Activated T-cell treated with anti-CD3 and anti-CD28 coated beads, Interleukin-2, amount 50 U/mL, for 72 hours (primary cell): ENCODE measurements at places on chromosomes 16 and 17. TPM values are rescaled to one million over a fixed set of nuclear protein-coding genes. Genes with fewer than 3 reads are reported as not detected.

Gene DRC3
- total RNA-seq: 0.43 TPM

Gene C16orf96
- 0.51 TPM for total RNA-seq

Gene GINS2
- 55.6 TPM for total RNA-seq

Gene KCNH6
- total RNA-seq: not detected

Gene KRTAP1-3
- not detected for total RNA-seq

Gene SUPT4H1
- 101 TPM for total RNA-seq

Gene MYO15B
- 102 TPM for total RNA-seq

Gene KRTAP4-1
- not detected for total RNA-seq

Gene SLC6A4
- total RNA-seq: not detected

DNA sequence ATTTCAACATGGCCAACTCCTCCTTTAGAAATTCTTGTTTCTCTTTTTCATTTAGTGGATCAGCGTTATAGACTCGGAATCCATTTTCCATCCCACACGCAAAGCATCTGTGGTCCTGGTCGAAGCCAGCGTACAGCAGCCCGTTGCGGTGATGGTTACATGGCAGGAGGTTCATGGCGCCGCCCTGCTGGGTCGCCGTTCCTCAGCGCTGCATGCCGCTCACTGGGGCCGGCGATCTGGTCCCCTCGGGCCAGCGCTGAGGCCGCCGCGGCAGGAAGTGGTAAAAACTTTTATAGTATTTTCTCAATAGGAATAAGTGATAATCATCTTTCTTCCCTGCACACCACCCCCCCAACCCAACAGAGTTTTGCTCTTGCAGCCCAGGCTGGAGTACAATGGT, 29.9 kb upstream of the RHOT1 start:
- no peak for DNase-seq

DNA sequence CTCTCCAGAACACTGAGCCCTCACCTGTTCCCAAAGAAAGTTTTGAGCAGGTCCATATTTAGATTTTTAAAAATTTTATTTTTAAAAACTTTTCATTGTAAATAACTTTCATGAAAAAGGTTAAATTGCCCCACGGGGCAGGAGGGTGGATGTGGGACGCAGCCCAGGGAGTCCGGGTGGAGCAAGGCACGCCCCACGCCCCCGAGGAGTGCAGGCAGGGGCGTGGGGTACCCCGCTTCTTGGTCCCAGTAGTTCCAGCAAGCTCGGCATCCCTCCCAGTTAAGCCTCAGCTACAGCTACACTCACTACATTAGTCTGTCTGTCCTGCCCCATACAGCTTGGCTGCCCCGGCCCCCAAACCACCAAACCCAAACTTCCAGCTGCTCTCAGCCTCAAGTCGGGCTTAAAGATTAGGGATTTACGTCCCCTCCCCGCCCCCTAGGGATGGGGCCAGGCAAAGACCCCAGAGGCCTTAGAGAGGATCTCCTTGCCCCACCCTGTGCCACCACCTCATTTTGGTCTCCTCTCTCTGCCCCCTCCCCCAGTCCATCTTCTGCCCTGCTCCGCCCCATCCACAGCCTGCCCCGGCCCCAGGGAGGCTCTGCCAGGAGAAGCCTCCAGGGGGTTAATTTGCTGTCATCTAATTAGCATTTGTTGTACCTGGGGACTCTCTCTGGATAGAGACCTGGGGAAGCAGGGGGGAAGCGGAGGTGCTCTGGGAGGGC, 4.6 kb downstream of the FOXJ1 start:
- DNase-seq: no peak

GRCh38 chr17:5378566-5379207, 40.8 kb downstream of the NUP88 start:
- DNase-seq: no peak

- DNase-seq: no peak
Observed at GRCh38 chr16:30901201-30902028, 5.0 kb downstream of the CTF1 start.

DNA sequence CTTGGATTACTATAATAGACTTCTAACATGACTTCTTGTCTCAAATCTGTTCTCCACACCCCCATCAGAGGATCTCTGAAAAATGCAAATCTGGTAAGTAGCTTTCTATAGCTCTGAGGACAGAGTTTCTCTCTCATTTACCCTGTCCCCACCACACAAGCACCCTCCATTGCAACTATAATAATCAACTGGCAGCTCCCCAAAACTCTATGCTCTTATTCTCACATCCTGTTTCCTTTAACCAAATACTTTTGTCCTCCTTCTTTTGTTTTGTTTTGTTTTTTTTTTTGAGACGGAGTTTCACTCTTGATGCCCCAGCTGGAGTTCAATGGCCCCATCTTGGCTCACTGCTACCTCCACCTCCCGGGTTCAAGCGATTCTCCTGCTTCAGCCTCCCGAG, 73.4 kb downstream of the HELZ start:
- DNase-seq: no peak

DNA sequence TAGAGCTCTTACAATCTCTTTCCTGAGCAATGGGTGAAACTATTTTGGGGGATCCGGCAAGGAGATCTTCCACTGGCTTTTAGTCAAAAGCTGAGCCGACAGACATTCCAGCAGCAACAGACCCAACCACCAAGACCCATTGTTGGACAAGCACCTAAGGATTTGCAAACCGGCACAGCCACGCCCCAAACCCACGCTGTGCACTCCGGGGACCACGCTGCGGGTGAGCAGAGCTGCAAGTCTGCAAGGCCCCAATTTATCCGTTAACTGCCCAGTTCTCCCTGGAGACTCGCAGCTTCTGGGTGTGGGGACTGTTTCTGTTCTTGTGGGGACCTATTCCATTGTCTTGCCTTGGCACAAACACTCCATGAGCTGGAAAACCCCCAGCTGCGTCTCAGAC, 45.9 kb downstream of the C16orf95 start:
- DNase-seq: no peak

DNA sequence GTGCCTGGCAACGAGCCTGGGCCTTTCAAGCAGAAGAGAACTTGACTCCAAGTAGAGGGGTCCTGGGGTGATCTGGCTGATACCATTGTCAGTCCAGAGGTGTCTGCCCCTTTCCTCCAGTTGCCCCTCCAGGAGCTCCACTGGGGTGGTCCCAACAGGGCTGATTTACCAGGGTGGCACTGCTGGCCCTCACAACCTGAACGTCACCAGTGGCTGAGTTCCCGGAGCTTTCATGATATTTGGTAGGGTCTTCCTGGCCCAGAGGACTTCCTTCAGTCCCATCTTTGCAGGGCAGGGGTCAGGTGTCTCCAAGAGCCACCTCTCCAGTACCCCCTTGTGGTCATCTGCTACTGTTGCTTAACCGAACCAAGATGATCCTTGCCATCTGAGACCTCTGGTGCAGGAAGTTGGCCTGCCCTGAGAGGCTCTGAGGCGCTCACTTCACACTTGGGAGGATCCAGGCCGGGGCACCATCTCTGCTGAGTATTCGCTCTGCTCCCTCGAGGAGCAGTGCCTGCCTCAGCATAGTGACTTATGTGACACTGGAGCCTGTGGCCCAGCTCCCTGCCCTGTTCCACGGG, 3.5 kb downstream of the LIMD2 start:
- DNase-seq: peak; percentile 45

DNA sequence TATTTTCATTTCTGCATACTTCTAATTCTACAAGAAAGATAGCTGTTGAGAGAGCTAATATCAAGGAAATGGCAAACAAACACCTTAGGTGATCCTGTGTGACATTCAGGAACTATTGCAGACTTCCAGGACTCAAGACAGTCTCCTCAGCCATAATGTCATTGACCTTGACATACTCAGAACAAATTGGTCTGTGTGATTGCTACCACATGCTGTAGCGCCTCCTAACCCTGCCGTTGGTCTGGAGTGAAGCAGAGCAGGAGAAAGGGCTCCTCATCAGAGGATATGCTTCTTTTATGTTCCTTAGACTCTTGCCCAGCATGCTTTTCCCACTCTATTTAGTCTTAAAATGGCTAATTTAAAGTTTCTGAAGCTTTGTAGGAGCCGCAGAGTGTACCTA, 194.2 kb upstream of the TBX2 start:
- DNase-seq: no peak

- DNase-seq: no peak
Observed at GRCh38 chr17:14015271-14015670, 54.0 kb upstream of the COX10 start.

- DNase-seq: no peak
Observed at GRCh38 chr17:9116311-9116835, 95.1 kb downstream of the NTN1 start.

GRCh38 chr17:32279891-32280716, 14.5 kb downstream of the RHBDL3 start:
- no peak for DNase-seq

GRCh38 chr16:81421536-81421935, 23.1 kb upstream of the CMIP start:
- DNase-seq: no peak

- DNase-seq: no peak
Observed at GRCh38 chr17:69936996-69937395, 138.0 kb upstream of the KCNJ16 start.

GRCh38 chr17:2863204-2863603, 67.0 kb downstream of the RAP1GAP2 start:
- DNase-seq: no peak

DNA sequence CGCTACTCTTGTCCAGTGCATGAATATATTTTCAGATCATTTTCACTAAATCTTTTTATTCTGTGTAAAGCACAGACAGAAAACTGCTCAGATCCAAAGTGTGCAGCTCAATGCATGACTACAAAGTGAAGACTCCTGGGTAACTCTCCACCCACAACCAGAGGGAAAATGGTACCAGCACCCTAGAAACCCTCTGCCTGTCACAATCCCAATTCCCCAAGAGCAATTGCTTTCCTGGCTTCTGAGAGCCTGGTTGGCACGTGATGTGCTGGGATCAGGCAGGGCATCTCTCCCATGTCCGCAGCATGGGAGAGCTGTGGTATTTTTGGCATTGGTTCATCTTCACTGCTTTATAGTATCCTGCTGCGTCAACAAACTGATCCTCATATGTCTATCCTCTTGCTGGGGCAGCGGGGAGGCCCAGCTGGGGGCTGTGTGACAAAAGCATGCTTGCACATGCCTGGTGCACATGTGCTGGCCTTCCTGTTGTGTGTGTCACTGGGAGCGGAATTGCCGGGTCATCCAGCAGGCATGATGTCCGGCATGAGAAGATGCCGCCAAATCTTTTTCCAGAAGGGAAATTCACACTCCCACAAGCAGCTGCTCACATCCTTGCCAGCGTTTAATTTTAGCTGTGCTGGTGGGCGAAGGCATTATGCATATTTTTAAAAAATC, 278.9 kb upstream of the FOXF1 start:
- no peak for DNase-seq

DNA sequence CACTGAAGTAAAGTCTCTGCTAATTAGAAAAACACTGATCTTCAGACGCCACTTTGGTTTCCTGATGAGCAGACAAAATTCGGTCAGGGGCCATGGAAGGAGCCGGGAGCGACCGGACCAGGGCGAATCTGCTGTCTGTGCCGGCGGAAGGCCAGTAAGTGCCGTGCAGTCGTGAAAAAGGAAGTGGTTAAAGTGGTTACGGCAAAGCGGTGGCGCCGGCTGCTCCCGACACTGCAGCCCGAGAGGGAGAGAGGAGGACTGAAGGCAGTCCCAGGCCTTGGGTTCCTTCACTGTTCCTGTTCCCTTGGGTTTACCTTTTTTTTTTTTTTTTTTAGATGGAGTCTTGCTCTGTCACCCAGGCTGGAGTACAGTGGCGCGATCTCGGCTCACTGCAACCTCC, 17.3 kb upstream of the HEXD start:
- DNase-seq: peak; percentile 67

GRCh38 chr17:869086-869485, 86.9 kb downstream of the MRM3 start:
- no peak for DNase-seq

DNA sequence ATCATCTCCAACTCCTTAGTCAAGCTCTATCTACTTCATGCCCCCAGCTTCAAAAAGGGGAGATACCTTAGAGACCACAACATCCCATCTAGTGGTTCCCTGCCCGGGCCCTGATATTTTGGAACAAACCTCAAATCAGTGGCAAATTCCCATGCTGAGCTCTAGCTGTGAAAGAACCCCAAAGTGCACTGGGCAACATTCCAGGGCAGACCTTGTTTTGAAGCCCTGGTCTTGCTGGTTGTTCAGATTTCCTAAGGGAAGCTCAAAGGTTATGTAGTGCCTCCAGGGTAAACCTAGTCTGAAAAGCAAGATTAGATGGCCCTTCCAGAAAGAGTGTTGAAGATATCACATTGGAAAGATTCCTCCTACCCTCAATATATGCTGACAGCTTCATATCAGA, 16.3 kb downstream of the FAM117A start:
- no peak for DNase-seq

GRCh38 chr17:17819561-17819995, 17.2 kb downstream of the SREBF1 start:
- DNase-seq: peak; percentile 90

DNA sequence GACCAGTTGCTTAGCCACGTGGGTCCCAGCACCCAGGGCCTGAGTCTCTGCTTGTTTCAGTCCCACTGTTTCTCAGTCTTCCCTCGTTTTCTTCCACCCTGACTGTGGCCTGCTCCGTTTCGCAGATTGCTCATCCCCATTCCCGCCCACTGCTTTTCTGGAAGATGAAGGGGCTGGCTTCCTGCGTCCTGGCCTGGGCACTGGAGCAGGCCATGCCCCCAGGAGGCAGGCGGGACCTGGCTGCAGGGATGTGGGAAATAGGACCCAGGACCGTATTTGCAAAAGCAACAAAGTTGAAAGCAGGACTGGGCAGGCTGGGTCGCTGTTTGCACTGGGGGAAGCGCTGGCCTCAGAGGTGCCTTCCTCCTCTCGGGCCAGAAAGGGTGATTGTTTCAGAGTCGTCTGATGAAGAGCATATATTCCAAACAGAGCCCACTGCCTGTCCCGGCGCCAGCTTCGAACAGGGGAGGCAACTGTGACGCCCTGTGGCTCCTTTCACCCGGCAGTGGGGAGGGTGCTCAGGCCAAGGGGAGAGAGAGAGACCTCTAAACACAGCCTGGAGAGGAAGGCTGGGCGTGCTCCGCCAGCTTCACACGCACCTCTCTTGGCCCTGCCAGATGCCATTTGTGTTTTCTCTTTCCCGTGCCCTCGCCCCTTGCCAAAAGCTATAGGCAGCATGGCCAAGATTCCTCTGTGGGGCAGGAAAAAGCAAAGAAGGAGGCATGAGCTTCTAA, 108.6 kb downstream of the CMIP start:
- DNase-seq: no peak

GRCh38 chr17:35578929-35579432, 610 bp upstream of the PEX12 start:
- DNase-seq: no peak

DNA sequence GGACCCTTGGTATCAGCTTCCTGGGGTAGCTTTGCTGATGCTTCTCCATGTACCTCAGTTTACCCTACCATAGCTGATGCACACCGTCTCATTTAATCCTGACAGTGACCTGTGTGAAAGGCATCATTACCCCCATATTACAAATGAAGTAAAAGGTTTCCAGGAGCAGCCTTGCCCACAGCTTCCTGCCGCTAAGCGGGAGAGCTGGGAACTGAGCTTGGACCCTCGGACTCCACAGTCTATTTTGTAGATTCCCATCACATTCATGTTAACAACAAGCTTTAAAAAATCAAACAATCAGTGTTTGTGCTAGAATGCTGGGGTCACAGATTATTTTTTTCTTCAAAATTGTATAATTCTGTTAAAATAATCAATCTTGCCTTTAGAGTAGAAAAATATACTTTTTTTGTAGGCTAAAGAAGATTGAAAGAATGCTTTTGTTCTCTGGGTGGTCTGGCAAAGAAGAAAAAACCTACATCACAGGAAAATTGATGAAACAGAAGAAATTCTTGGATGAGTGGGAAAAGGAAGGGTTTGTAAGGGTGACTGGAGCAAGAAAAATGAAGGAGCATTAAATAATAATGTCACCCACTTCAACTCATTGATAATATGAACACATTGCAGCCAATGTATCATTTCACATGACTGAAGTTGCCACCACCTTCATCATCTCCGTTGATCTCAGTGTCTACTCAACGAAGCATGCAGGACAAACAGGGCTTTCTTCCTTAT, 9.5 kb upstream of the USP10 start:
- DNase-seq: no peak
